HTR-8/SVneo (cell line): ENCODE measurements at places on chromosomes 6 and 20.
A peak's percentile ranks its signal among the peaks of the same experiment; 100 is the strongest.

DNA sequence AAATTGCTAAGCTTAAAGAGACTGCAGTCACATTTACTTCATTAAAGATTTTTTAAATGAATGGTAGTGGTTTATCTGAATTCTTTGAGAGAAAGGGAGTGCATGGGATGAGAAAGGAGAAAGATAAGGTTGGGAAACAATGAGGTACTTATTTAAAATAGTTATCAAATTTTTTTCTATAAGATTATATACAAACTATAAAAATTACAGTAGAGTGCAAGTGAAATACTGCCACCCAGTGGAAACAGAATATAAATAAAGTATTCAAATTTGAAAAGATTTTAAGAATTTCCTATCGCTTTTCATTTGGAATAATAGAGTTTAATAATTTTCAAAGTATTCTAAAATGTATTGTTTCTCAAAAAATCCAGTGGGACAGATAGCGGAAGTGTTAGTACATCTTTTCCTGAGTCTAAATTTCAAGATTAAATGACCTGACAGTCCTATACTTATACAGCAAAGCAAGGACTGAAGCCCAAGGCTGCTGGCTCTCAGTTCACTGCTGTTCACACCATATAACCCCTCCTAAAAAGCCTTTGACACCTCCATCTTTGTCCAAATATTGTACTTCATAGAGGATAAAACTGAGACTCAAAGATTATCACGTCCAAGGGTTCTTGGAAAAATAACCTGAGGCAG, 31.1 kb downstream of the EPM2A start:
- DNase-seq: peak; percentile 6

- DNase-seq: no peak
Observed at GRCh38 chr20:574297-574942, 30.8 kb upstream of the CSNK2A1 start.

GRCh38 chr6:107820338-107821261, 3.5 kb downstream of the SCML4 start:
- DNase-seq: no peak

- DNase-seq: no peak
Observed at GRCh38 chr6:43733471-43734293, 36.3 kb upstream of the VEGFA start.
